NCI-H345 (cell line): ENCODE measurements at places on chromosomes 2 and 18.
A peak's percentile ranks its signal among the peaks of the same experiment; 100 is the strongest.

DNA sequence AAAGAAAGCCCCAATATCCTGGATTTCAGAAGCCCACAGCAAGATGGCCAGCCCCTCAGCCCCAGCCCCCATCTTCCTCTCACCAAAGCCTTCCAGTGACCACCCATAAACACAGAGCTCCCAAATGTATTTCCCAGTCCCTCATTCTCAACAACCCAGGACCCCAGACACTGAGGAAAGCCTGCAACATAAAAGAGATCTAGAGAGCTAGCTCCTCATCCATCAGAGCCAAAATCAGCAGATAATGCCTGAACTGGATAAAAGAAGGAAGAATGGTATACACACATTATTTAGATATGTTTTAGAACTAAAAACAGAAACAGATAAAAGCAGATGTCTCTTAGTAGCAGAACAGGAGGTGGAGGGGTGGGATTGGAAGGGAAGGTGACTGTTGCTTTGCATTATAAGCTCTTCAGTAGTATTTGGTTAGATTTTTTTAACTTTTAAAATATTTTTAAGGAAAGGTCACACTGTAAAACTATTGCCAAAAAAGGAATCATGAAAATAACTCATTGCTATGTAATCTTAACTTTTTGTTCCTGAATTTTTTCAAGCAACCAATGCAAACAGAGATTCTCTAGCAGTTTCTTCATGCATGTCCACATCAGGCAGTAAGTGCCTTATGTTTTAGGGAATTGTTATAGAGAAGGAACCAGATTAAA, 144.2 kb upstream of the PKDCC start:
- no peak for DNase-seq

DNA sequence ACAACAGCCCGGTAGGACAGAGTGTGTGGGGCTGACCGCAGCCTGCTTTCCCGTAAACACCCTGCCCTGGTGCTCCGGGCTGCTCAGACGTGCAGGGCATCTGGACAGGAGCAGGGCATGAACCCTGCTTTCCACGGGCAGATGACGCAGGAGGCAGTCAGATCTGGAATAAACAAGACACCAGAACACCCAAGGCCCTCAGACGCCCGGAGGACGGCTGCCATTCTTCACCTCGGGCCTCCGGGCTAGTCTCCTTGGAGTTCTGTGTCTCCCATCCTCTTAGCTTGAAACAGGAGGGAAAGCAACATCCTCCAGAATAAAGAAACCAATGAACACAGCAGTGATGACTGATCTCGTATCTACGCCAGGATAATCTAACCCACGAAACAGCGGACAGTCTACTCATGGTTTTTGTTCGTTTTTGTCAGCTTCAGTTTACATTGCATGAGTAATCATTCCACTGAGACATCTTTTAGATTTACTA, 7.3 kb downstream of the PXDN start:
- DNase-seq = no peak

DNA sequence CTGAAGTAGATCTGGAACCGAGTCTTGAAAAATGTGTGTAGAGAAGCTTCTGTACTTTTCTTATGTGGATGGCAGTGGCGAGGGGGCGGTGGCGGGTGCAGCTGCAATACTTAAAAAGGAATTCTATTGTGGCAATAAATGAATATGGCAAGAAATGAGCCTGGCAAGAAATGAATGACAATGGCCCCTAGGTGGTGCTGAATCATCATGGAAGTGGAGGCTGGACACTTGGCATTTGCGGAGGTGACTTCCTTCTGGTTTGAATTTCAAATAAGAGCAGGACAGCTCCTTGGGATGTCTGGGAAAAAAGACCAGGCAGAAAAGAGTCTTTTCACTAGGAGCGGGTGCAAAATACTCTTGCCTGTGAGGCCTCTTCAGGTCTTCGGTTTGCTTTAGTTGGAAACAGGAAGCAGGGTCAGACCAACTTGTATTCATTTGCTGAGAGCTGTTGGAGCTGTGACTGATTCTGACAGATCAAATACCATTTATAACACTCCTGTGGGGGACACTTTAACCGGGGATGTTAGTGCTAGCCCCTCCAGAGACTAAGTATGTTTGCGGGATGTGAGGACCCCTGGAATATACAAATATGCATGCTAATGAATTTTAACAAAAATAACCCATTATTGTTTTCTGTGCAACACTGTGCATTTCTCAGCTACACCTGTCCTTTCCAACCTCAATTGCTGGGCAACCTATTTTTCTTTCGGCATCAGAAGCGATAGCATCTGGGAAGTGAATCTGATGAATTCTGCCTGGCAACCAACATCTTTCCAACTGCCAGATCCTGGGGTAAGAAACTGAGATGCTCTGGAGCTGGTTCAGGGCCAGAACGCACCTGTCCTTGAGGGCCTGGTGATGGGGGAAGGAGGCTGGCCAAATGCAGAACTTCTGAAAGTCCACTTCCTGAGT, 35.4 kb downstream of the FASTKD2 start:
- DNase-seq = peak; percentile 47

DNA sequence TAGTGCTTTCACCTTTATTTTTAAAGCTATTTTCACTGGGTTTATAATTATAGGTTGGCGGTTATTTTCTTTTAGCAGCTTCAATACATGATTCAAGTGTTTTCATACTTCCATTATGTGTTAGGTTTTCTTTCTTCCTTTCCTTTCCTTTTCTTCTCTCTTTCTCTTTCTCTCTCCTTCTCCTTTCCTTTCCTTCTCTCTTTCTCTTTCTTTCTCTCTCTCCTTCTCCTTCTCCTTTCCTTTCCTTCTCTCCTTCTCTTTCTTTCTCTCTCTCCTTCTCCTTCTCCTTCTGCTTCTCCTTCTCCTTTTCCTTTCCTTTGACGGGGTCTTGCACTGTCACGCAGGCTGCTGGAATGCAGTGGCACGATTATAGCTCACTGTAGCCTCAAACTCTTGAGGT, 36.0 kb downstream of the HAUS1 start:
- DNase-seq = no peak

GRCh38 chr18:22475426-22476100, 57.8 kb upstream of the CTAGE1 start:
- no peak for DNase-seq

- DNase-seq = no peak
These were observed 54.8 kb downstream of the CALCRL start for GRCh38 chr2:187393211-187393610.

- DNase-seq = no peak
These were observed 2.5 kb downstream of the GALNT3 start for GRCh38 chr2:165791421-165792103.

DNA sequence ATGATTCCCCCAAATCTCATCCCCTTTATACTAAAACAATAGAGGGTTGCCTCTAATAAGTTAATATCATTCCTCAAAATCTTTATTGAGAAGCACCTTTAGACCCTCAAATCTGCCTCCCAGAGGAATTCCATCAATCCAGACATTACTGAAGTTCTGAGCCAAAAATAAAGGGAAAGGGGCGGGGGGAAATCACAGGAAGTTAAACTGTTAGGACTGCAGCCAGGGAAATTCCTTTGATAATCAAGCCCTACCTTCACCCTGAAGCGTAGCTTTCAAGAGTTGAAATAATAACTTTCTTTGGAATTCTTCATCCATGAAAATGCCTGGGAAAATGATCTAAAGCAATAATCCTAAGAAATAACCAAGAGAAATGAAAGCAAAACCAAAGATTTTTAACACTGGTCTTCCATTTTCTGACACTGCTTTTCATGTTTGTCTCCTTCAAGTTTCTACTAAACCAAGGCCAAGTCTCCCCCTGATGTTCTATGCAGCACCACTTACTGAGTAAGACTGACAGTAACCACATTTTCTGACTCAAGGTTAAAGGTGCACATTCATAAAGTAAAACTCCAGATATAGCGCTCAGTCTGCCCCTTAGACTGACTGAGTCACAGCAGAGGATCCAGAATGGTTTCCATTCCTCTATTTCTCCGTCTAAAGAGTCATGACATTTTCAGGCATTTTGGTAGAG, 78.2 kb downstream of the TCF4 start:
- DNase-seq = no peak

GRCh38 chr2:219368690-219369191, 19.0 kb downstream of the DNPEP start:
- no peak for DNase-seq

- DNase-seq = no peak
These were observed 24.9 kb downstream of the MTCL1 start for GRCh38 chr18:8730080-8730827.

DNA sequence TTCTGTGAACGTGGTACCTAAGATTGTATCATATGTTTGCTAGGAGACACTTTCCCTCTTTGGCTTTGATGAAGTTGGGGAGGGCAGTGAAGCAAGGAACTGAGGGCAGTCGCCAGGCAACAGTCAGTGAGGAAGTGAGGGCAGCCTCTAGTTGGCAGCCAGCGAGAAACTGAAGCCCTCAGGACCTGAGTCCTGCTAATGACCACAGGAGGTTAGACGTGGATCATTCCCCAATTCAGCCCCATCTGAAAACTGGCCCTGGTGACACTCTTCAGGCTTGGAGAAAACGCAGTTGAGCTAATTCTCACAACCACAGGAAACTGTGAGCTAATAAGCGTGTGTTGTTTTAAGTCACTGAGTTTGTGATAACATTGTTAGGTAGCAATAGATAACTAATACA, 84.5 kb upstream of the REG3G start:
- DNase-seq = no peak

DNA sequence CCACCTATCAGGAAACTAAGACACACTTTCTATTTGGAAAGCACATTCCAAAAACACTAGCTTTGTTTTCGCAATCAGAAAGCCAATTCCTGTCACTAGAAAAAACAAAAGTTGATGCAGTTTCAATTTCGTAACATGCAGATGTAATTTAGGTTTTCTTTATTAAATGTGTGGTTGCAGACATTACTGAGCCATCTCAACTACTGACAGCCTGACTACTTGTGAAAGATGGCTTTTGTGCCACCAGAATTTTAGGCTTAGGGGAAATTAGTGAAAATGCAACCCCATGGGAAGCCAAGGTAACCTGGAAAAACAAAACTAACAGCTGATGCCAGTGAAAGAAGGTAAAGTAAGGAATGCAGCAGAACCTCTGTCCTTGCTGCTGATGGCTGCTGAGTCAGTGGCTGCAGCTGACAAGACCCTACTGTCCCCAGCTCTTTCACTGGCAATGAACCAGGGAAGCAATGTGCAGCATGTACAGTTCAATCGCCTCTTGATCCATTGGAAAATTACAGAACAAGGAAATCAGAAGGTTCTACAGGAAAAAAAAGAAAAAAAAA, 34.9 kb downstream of the FEZ2 start:
- no peak for DNase-seq

DNA sequence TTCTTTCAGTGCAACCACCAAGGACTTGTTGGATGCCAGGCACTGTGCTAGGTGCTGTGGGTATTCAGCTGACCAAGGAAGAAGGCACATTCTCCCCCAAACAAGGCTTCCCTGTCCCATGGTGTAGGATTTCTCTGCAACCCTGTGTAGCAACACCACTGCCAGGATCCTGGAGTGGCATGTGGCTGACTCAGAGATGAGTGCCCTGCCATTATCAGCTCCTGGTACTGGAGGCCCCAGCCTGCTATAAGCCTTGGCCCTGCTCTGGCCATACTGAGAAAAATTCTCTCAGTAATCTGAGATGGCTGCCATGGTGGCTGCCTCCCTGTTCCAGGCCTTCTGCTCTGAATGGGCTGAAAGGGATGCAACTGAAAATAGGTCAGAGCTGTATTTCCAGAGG, 4.3 kb downstream of the SMYD5 start:
- no peak for DNase-seq

GRCh38 chr2:215878476-215879063, 134.8 kb downstream of the MREG start:
- DNase-seq = no peak

- DNase-seq = no peak
These were observed 30.2 kb upstream of the SCLY start for GRCh38 chr2:238030422-238031155.

DNA sequence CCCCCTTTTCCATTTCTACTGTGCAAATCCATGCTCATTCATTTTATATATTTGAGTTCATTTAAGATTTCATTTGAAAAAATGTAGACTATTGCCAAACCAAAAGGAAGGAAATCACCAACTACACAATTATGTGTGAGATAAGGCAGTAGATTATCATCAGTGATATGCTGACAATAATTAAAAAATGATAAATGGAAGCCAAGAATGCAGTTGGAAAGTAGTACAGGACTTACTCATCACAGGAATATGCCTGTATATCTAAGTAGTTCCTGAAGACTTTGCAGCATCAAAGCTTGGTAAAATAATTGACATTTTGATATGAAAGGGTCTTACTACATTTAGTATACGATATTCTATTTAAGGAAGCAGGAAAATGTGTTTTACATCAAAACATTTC, 166.1 kb upstream of the OTX1 start:
- no peak for DNase-seq

- no peak for DNase-seq
These were observed 126.4 kb downstream of the ASB1 start for GRCh38 chr2:238553159-238553558.

GRCh38 chr2:138298900-138299299, 202.7 kb upstream of the SPOPL start:
- no peak for DNase-seq

GRCh38 chr18:61901323-61901986, 8.6 kb upstream of the RNF152 start:
- peak; percentile 50 for DNase-seq

DNA sequence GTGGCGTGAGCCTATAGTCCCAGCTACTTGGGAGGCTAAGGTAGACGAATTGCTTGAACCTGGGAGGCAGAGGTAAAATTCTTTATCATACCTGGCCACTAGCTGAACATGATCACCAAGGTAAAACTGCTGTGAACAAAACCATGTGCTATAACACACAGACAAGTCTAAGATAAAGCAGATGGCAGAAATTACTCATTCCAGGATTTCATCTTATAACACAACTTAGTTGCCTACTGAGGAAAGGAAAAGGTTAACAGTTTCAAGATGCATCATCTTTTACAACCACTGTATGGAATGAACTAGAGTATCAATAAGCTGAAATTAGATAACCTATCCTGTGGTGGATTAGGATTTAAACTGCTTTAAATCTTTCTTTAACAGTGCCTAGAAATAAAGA, 8.3 kb downstream of the ARL5A start:
- no peak for DNase-seq

DNA sequence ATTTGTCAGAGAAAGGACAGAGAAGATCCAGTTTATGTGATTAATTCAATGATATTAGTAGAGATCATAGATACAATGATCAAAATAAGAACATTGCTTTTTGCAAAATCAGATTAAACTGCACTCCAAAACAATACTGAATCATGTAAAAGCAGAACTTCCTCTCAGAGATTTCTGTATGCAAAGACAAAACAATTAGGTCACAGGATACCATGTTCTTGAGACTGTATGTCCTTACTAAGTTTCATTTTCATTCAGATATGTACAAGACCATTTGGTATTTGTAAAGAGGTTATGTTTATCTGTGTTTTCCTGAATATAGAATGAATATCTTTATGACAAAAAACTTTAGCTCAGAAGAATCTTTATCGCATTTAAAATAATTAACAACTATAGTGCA, 161.8 kb downstream of the DLGAP1 start:
- DNase-seq = no peak

DNA sequence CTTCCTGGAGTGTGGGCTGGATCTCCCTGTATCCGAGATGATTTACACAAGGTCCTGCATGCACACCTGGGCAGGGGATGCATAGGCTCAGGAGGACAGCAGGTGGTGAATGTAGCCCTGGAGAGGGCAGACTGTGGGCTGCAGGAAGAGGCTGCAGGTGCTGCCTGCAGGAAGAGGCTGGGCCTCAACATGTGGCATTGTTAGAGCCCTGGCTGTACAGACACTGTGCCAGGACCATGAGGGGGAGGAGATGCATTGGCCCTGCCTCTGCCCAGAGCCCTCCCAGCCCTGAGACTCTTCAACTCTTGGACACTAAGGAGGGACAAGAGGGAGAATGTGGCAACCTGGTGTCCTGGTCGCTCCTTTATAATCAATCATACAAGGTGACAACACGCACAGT, 392.8 kb downstream of the TNS1 start:
- DNase-seq = peak; percentile 75

GRCh38 chr18:28439870-28440269, 262.9 kb upstream of the CDH2 start:
- DNase-seq = no peak
